HTR-8/SVneo (cell line): ENCODE measurements at places on chromosomes 6 and 20.

GRCh38 chr6:29790626-29791025 is 37.0 kb upstream of the HLA-G start:
- no peak for DNase-seq

- DNase-seq: no peak
Measured at GRCh38 chr6:89458704-89459103, 25.8 kb downstream of the ANKRD6 start.

DNA sequence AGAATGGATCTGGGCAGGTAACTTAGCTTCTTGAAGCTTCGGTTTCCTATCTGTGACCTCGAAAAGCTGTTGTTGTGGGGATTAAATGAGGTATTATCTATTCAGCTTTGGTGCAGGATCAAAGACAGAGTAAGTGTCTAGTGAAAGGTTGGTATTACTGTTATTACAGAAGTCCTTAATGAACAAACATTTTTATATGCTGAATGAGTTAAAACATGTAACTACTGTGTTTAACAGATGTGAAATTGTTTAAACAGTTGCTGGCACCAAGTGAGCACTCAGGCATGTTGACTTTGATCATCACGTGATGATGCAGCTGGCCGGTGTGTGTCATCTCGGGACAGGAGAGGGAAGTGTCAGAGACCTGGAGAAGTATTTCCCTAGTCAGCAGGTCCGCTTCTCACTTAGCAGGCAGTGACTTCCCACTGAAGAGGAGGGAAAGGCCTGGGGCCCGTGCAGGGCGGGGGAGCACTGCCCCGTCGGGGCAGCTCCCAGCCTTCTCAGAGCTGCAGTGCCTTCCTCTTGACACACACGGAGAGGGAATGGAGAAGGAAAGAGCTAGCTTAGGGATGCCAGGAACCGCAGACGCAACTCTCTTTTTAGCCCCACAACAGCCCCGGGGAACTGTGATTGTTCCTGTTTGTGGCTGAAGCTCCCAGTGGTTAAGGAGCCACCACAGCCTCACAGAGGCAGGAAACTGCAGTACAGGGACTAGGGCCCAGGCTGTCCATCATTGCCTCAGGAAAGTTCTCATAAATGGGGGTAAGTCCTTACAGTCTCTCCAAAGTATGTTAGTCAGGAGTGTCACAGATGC is 18.0 kb downstream of the TUBB2A start:
- no peak for DNase-seq

DNA sequence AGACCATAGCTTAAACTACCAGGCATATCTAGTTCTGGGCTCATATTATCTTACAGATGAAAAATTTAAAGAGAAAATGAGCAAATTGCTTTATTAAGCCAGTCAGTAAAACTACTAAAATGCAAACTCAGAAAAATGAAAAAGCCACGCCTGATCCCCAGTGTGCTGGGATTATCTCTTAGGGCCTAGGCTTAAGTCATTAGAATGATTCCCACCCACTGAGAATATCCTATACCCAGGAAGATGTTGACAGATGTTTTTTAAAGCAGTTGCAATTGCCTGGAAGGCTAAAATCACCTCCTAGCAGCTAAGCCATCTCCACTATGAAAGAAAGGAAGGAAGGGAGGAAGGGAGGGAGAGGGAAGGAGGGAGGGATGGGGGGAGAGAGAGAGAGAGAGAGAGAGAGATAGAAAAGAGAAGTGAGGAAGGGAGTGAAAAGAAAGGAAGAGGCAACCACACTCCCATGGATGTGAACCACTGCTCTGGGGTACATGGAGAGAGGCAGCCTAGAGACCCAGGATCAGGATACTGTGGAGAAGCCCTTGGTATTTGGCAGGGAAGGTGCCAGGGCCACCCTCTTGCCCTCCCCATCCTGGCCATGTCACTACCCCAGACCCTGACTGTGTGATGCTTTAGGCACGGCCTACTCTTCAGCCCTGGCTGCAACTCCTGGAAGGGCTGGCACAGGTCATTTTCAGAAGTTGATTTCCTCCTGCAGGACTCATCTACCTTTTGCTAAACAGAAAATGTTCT is 21.9 kb downstream of the NEDD9 start:
- DNase-seq: no peak

DNA sequence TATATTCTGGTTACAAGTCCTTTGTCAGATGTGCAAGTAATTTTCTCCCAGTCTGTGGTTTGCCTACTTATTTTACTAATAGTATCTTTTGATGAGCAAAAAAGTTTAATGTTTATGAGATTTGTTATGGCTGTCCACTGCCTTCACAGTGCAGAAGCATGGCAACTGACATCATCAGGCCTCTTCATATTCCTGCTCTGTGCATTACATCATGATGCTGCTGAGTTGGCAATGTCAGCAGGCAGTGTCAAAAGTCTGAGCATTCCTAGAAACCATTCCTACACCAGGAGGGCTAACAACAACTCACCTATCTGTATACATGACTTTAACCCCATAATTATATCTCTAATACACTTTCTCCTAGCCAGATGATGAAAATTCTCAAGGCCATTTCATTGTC is 10.8 kb upstream of the OR2B2 start:
- no peak for DNase-seq

GRCh38 chr6:166932616-166933015 is 23.7 kb downstream of the RNASET2 start:
- DNase-seq: no peak

DNA sequence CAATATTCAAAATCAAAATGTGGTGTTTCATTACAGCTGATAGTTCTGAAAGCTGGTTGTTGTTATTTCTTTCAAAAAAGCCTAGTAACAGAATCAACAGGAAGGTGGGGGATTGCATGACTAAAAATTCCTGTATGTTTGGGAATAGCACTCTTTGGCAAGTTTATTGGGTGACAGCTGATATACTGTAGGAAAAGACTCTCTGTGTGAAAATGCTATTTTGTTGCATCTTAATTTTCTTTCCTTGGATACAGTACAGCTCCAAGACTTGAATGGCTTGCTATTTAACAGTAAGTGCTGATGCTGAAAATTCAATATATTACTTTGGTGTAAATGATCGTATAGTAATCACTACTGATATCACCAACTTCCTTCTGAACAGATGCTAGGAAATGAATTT is 336.1 kb downstream of the KHDRBS2 start:
- DNase-seq: no peak

DNA sequence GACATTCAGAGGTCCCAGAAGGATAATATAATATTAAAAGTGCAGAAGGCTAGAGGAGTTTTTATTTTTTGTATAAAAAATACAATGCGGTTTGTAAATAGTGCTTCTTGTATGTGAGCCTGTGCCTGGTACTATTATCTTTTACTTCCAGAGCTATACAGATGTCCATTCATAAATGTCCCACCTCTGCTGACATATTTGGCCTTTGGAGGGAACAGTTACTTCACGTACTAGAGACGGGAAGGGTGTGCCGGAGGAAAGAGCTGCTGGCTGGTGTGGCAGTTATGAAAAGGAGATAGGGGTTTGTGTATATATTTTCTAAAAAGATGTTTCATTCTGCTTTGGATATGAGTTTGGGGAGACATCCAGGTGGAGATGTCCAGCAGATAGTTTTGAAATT is 8.8 kb downstream of the CD109 start:
- no peak for DNase-seq
